Stimulated activated CD4-positive, alpha-beta T cell treated with anti-CD3 and anti-CD28 coated beads, Interleukin-2, amount 100 ng/mL, for 24 hours (primary cell): ENCODE measurements at places on chromosomes 2 and 18.

DNA sequence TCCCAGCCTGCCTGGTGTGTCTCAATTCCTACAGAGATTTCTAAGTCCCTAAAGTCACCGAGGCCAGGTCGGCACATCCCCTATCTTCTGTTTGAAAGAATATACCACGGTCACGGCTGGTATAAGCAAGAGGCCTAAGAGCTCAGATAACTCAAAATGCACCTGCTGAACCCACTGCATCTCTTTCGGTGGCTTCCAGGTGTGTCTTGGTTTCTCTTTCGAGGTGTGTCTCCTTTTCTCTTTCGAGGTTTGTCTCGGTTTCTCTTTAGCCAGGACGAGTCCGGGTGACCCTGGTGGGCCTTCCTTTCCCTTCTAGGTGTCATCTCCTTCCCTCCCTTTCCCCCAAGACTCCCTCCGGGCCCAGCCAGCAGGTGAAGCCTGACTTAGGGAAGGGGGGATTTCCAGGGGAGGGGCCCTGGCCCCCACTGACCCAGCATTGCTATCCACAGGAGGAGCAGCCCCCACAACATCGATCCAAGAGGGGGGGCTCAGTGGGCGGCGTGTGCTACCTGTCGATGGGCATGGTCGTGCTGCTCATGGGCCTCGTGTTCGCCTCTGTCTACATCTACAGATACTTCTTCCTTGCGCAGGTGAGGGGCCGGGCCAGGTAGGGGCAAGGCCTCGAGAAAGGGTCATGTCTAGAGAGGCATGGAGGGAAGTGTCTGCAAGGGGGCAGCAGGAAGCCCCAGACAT, 8.4 kb downstream of the ITM2C start:
- DNase-seq, result no peak

DNA sequence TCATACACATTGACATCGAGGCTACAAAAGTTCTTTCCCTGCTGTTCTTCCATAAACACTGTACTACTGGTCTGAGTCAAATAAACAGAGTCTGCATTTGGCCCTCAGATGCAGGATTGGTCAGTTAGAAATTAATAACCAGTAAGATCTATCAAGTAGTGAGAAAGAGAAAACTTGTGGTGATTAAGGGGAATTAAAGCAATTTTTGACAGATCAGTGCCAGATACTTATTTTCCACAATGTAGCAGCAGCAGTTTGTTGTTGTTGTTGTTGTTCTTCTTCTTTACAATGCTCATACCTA, 85.0 kb downstream of the IKZF2 start:
- no peak for DNase-seq

GRCh38 chr2:99297994-99298393, 3.0 kb downstream of the LYG1 start:
- no peak for DNase-seq

- no peak for DNase-seq
These were observed 17.2 kb downstream of the ITGA4 start for GRCh38 chr2:181474222-181474881.

GRCh38 chr2:242040681-242041080, 171.2 kb downstream of the RTP5 start:
- no peak for DNase-seq

DNA sequence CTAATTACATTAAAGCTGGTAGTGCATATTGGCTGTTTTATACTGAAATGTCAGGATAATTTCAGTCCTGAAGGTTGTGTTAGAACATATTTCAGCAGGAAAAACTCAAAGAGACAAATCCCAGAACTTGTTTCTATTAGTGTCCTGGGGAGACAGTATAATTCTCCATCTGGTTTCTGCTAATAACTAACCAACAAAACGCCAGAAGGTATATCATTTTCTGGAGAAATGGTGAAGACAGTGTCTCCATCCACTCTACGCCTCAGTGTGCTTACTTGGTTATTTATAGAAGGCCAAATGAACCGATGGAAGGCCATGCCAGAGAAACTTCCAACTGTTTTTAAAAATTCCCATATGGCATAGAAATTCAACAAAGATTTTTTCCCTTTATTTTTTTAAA, 41.6 kb downstream of the GCA start:
- DNase-seq, result no peak

- no peak for DNase-seq
These were observed 438.9 kb downstream of the PTPRM start for GRCh38 chr18:8005870-8006569.

- DNase-seq, result no peak
These were observed 10.5 kb downstream of the AQP12B start for GRCh38 chr2:240672076-240672700.

DNA sequence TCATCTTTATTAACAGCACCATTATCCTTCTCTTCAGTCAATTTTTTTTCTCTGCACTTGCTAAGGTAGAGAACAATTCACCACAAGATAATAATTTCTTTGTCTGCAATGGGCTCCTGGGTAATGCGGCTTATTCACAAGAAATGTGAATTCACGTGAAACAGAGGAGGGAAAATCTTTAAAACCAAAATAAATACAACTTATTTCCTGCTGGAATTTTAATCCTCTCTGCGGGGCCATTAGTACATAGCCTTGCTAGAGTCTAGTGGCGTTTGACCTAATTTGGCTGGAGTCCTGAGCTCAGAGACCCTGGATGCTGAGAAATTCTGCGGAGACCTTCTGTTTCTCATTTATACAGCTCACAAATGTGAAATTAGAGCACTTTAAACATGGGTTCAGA, 319.3 kb upstream of the MMADHC start:
- DNase-seq, result no peak
